ENCODE measurements at places on chromosomes 2 and 18. TPM values are rescaled to one million over a fixed set of nuclear protein-coding genes. Genes with fewer than 3 reads are reported as not detected.

Gene ANKRD36B
- total RNA-seq, result 34.2 TPM

Gene THUMPD2
- total RNA-seq, result 14.4 TPM

Gene CHRNA1
- not detected for total RNA-seq

Gene PRPF40A
- total RNA-seq, result 136 TPM

Gene SERPINB8
- 3.7 TPM for total RNA-seq

Gene MOGAT1
- total RNA-seq, result not detected

DNA sequence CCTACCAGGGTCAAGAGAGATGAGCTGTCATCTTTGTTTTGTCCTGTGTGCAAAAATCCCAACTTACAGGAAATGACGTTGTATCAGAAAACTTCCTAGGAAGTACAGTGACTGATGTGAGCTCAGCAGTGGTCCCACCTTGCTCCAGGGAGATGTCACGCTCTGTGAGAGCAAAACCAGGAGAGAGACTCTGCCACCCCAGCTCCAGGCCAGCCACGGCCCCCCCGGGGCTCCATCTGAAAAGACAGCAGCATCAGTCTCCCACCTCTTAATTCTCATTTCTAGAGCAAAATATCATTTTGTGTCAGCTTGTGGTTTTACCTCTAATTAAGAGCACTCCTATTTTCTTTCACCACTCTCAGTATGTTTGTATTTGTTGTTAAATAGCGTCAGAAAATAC is 57.5 kb downstream of the MYL12B start:
- DNase-seq, result no peak

- no peak for DNase-seq
Observed at GRCh38 chr2:38740851-38741731, 10.1 kb downstream of the SRSF7 start.

DNA sequence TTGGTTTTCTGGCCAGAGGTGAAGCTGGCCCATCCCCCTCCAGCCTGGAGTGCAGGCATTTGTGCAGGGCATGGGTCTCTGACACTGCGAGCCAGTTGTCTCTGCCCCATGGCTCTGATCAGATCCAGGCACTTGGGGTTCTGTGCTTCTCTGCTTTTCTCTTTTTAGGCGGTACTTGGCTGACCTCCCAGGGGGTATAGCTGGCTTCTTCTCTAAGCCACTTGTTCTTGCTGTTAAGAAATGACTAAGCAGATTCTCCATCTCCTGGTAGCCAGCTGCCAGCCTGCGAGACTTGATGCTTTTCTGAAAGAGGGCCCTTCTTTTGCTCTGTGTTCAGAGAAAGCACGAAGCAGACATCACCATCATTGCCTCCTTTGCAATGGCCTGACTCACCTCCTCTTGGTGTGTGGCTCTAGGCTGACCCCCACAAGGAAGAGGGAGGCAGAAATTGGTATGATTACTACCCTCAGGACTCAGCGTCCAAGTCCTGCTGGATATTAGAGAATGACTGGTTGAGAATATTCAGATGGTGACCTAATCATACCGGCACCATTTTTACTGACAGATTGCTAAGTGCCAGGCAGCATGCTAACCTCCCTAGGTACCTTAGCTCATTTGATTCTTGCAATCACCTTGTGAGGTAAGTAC is 32.7 kb downstream of the TNP1 start:
- DNase-seq, result no peak

DNA sequence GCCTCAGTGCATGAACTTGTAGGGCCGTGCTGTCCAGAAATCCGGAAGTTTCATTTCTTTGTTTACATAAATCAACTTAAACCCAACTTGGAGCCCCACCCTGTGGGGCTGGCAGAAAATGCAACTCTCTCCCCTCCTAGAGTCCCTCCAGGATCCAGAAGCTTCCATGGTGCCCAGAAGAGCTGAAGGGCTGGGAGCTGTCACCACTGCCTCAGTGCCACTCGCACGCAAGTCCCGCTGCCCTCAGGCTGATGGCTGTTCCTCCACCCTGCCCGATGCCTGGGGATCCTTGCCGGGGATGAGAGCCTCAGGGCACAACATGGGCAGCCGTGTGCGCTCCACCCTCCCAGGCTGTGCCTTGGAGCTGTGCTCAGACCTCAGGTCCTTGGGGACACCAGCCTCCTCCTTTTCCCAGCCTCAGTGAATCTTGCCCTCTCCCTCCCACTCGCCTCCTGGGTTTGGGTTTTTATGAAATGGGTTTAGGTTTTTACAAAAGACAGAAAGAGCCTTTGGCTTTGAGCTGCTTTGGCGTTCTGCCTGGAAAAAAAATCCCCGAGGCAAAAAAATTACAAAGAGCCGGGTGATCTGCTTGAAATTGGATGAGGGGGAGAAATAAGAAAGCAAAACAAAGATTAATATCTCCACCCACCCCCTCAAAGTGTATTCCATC is 155.2 kb downstream of the TWIST2 start:
- no peak for DNase-seq

GRCh38 chr2:239586651-239587310 is 186.0 kb upstream of the HDAC4 start:
- DNase-seq, result no peak

DNA sequence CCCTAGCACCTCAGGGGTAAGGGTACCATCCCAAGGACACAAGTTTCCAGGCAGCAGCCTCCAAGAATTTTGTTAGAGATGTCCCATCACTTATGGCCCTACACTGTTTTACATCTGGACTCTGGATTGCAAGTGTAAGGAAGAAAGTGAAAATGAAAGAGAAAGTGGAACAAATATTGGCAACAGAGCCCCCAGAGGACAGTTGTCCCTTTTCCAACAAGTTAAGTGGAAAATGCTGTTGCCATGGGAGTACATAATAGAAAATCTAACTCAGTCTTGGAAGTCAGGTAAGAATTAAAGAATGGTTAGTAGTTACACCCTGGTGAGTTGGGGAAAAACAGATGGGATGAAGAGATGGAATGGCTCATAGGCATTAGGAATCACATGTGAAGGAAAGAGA is 50.6 kb downstream of the TTC21B start:
- no peak for DNase-seq

DNA sequence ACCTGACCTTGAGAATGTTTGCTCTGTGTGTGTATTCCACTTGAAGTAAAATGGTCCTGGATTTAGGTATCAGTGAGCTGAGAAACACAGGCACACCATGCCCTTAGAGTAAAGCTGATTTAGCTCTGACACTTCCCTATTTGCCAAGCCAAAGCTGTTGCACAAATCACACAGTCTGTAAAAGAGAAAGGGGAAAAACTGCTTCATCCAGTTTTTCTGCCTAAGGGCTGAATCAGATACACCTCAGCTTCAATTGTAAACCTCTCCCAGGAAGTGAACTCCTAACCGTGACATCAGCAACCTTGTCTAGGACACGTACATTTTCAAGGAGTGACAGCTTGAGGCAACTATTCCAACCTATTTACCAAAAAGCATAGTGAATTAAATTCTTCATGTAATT is 150.4 kb downstream of the NR4A2 start:
- DNase-seq, result no peak

- DNase-seq, result no peak
Observed at GRCh38 chr2:104804148-104804890, 49.6 kb upstream of the POU3F3 start.

GRCh38 chr2:13607139-13607538 is 890.4 kb downstream of the TRIB2 start:
- no peak for DNase-seq

GRCh38 chr2:75545922-75546321 is 14.8 kb downstream of the EVA1A start:
- no peak for DNase-seq

DNA sequence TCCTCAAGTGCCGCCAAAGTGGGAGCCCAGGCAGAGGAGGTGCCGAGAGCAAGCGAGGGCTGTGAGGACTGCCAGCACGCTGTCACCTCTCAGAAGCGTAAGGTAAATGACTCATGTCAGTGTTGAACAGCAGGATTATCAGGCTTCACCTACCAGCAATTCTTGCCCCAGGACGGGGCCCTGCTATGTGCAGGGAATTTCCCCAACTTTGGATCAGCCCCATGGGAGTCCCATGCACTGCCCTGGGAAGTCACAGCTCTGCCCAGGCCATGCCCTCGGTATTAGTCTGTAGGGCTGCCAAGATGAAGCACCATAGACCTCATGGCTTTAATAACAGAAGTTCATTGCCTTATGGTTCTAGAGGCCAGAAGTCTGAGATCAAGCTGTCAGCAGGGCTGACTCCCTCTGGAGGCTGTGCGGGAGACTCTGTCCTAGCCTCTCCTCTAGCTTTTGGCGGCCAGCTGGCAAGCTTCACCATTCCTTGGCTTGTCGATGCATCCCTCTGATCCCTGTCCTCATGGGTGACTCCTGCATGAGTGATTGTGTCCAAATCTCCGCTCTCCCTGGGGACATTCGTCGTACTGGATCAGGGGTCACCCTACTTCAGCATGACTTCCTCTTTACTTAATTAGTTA is 55.9 kb downstream of the TRPM8 start:
- DNase-seq, result no peak

DNA sequence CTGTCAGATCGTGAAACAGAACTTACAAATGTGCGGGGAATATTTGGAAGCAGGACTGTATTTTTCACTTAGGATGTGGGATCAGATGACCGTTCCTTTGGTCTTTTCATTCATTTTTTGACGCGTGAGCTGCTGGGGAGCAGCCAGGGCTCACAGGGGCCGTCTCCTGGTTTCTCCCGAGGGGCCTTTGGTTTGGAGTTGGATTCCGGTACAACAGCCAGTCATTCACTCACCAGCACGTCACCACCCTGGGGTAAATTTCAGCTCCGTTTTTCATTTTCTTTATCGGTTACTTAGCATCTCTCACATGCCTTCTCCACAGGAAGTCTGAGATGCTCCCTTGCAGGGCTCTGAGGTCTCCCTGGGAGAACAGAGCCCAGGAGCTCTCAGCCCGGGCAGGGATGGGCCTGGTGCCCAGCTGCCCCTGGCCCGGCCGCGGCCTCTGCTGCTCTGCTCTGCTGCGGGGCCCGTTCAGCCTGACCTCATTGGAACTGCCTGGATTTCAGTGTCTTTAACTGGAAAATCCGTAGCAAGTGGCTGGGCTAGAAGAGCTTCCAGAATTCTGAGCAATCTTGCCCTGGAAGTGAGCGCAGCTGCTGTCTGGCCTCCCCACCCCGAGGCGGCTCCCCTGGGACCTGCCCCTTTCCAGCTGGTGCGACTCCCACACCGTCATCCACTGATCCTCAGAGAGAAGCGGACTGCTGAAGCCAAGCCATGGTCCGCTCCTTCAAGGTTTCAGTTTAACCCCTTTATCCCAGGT is 335.6 kb downstream of the EIPR1 start:
- no peak for DNase-seq

GRCh38 chr2:142944721-142945120 is 67.3 kb downstream of the KYNU start:
- no peak for DNase-seq

GRCh38 chr18:69935319-69936190 is 12.1 kb downstream of the CD226 start:
- DNase-seq, result no peak

GRCh38 chr2:147181351-147182029 is 663.3 kb upstream of the ACVR2A start:
- DNase-seq, result no peak

DNA sequence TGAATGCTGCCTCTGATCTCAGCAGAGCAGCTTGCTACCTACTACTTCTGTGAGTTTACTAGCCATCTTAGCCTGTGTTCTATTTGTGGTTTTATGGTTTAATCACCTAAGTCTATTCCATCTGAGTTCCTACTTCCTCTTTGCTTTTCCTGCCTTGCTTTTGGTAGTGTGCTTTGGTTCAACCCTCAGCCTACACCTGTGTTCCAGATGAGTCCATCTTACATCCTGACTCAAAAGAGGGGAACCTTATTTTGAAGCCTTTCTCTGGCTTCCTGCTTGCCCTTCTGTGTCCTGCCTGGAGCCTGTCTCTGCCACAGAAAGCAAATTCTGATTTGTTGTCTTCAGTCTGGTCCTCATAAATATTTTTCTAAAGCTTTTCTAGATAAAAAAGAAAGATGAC is 530.3 kb upstream of the MEX3C start:
- no peak for DNase-seq

GRCh38 chr2:218983263-218983933 is 1.6 kb downstream of the FEV start:
- no peak for DNase-seq

- peak; percentile 71 for DNase-seq
Observed at GRCh38 chr2:222298311-222299150, at the start of gene PAX3. TSS of gene PAX3 (minus strand) at chr2:222298998. CDS start at chr2:222298615, 383 bp downstream.

DNA sequence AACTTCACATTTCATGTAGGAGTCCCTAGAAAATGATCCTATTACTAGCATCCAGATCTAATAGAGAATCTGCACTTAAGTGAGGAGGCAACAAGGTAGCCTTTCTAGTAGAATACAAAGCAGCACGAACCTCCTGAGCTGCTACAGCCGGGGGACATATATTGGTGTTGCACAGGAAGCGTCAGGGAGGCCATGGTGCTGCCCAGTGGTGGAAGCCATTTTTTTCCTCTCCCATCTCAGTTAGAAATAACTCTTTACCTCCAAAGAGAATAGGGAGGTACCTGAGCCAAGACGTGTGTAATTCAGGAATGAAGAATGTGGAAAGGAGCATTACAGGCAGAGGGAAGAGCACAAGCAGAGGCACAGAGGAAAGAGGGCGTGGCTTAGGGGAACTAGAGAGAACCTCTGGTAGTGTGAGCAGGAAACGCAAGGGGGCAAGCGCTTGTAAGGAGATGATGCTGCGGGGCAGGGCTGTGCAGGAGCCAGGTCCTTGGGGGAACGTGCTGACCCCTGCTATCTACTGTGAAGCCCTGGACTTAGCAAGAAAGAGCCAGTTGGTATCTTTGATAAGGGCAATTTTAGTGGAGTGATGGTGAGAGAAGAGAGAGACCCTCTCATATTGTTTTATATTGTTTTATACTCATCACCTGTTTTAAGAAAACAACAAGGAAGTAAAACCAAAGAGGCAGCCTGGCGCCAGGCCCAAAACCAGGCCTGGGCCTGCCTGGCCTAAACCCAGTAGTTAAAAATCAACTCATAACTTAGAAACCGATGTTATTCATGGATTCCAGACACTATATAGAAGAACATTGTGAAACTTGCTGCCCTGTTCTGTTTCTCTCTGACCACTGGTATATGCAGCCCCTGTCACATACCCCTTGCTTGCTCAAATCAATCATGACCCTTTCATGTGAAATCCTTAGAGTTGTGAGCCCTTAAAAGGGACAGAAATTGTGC is 50.0 kb upstream of the TTC39C start:
- no peak for DNase-seq

DNA sequence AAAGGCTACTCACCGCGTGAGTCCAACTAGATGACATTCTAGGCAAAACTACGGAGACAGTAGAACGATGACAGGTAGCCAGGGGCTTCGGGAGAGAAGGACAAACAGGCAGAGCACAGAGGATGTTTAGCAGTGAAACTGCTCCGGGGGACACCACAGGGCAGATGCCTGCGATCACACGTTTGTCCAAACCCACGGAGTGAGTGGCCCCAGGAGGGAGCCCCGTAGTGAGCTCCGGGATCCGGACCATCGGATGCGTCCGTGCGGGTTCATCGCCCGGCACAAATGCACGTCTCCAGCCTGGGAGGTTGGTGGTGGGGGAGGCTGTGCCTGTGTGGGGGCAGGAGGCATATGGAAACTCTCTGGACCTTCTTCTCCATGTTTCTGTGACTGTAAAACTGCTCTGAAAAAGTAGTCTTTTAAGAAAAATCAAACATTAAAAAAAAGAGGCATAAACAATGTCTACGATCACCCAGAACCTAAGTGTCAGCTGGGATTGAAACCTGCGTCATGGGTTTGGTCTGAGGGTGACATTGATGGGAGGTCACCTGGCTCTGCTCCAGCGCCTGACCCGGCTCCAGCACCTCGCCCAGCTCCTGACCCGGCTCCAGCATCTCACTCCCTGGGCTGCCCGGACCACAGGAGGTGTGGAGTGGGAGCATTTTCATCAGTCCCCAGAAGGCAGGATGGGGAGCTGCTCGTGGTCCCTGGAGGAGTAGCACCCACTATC is 83.0 kb upstream of the CTDP1 start:
- DNase-seq, result no peak
